ENCODE measurements at places on chromosomes 2 and 18.
A peak's percentile ranks its signal among the peaks of the same experiment; 100 is the strongest.

GRCh38 chr2:8441986-8442385 lies 239.9 kb upstream of the ID2 start:
- DNase-seq: no peak

GRCh38 chr2:180647621-180648020 lies 332.8 kb upstream of the UBE2E3 start:
- DNase-seq: no peak

GRCh38 chr2:229127471-229127870 lies 143.6 kb downstream of the PID1 start:
- DNase-seq: no peak

- no peak for DNase-seq
Observed at GRCh38 chr2:29749843-29750242, 171.5 kb downstream of the ALK start.

DNA sequence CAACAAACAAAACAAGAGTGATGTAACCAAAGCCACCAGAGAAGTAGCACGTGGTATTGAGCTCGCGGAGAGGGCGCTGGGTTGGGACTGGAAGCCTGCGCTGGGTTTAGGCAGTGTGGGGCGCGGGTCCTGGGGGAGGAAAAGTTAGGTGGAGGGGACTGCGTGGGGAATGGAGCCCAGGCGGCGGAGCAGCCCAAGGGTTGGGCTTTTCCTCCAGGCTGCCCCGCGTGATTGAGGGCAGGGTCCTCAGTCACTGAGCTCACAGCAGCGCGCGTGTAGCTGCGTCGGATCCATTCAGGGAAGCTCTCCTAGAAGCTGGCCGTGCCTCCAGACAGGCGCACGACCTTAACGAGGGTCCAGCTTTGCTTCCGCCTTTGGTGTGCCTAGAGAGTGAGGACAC lies 357.4 kb downstream of the GALR1 start:
- DNase-seq: no peak

DNA sequence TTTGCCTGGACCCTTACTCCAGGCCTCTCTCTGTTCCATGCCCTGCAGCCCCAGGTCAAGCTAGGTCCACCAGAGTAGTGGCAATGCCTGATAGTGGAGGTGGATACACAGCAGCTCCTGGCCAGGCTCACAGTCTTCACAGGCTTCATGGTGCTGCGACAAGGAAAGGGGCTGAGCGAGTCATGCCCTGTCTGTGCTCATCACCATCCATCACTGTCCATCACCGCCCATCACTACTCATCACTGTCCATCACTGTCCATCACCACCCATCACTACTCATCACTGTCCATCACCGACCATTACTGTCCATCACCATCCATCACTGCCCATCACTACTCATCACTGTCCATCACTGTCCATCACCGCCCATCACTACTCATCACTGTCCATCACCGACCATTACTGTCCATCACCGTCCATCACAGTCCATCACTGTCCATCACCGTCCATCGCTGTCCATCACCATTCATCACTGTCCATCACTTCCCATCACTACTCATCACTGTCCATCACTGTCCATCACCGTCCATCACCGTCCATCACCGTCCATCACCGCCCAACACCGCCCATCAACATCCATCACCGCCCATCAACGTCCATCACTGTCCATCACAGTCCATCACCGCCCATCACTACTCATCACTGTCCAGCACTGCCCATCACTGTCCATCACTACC lies 57.1 kb upstream of the OTOS start:
- no peak for DNase-seq

DNA sequence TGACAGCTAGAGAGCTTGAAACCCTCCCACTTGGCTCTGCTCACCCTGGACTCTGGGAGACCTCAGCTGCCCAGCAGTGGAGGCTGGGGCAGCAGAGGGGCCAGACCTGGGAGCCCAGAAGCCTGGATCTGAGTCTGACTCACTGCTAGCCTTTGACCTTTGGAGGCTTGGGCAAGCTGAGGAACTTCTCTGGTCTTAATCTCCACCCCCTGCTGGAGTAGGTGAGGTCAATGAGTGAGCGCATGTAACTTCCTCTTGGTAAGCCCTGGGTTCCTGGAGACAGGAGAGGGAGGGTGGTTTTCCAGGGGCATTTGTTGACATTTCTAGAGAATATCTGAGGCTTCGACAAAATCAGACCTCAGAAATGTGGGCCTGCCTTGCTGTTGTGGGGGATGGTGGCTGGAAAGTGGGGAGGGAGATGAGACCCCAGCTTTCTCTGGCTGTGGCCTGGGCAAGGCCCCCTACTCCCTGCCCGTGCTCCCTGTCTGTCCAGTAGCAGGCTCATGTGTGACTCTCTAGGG lies 73.0 kb upstream of the YWHAQ start:
- DNase-seq: peak; percentile 37

- no peak for DNase-seq
Observed at GRCh38 chr2:122194546-122194945, 439.1 kb downstream of the TSN start.

- DNase-seq: no peak
Observed at GRCh38 chr2:70994009-70994698, 519 bp downstream of the TEX261 start.

DNA sequence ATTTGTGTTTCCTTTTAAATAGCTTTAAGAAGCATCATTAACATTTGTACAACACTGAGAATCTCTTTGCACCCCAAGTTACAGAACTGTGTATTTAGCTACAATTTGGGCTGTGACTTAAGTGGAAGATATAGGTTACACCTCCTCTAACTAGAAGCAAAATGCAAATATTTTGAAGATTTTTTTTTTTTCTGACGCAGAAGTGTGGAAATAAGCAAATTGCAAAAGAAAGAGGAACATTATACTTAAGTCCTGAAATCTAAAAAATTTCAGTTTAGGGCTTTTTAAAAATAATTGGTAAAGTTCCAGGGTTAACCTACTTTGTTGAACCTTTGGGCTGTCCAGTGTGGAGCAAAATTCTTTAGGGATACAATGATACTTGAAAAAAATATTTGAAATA lies 41.4 kb upstream of the RBMS1 start:
- DNase-seq: no peak

DNA sequence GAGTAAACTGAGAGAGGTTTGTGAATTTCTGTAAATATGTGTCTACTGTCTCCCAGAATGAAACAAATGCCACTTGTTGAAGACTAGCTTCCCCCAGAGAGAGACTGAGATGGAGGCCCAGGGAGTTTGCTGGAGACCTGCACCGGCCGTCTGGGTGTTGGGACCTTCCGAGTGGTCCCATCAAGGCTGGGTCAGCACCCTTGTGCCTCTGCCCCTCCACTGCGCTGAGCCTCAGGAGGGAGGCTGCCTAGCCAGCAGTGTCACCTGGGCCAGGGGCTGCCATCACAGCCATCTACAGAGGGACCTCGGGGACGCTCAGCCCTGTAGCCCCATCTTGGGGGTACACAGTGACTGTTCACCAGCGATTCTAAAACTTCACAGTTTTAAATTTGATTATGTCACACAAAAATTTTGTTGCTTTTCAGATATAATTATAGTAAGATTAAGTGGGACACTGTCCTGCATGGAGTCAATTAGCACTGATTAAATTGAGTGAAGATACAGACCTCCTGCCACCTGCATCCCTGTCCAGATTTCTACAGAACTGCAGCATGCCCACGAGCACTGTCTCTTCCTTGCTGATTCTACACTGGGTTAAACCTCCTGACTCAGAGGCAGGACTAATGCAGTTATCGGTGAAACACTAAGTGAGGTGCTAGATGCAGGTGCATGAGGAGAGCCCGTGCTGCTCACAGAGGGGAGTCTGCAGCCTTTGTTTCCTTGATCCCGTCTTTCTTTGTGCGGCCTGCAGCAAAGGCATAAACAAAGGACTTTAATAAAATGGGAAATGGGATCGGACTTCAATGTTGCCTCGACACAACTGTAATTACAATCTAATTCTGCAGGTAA lies 50.5 kb downstream of the TMEM18 start:
- no peak for DNase-seq

- DNase-seq: no peak
Observed at GRCh38 chr2:121943285-121943684, 187.8 kb downstream of the TSN start.

DNA sequence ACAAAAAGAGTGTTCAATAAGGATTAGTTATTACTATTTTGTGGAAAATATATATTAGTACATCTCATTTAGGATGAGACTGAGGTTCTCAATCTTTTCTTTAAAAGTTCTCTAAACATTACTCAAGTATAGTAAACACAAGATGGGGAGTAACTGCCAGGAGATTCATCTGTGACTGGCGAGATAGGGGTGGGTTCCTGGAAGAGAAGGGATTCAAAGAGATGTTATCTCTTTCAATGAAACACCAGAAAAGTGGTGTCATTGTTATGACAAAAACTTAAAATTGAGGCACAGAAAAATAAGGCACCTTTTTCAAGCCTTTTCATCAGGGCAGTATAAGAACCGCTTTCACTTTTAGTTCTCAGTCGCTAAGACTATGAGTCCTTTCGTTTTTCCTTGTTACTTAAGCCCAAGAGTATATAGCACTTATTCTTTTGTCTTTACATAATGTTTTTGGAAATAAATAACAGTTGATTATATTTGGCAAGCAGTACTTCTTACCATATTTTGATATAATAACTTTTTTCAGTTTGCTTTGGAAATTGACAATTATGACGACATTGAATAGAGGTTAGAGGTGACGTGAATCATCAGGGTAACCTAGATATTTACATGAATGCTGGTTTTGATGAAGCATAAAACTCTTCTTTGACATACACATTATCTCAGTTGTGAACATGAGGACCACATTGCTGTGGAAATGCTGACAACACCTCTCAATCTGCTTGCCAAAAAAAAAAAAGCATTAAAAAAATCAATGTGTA lies 393.9 kb upstream of the TCF4 start:
- DNase-seq: no peak

DNA sequence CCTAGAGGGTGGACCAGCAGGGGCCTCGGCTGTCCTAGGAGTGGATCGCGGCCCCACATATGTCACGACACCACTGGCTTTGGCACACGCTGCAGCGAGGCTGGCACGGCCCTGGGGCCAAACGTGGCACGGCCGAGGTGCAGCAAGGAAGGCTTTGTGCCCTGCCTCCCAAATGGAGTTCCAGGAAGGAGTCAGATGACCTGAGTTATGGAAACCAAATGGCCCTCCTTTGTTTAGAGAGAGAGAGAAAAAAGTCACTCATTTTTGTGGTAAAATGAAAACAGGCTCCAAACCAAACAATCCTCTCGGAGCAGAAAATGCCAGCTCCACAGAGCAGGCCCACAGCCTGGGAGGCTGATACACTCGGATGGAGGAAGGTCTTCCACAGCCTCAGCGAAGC lies 105.6 kb downstream of the ANTXR1 start:
- DNase-seq: no peak

Data from HCT116 (cell line).